Activated gamma-delta T cell (primary cell): ENCODE measurements at places on chromosomes 11 and 22.
A peak's percentile ranks its signal among the peaks of the same experiment; 100 is the strongest.

DNA sequence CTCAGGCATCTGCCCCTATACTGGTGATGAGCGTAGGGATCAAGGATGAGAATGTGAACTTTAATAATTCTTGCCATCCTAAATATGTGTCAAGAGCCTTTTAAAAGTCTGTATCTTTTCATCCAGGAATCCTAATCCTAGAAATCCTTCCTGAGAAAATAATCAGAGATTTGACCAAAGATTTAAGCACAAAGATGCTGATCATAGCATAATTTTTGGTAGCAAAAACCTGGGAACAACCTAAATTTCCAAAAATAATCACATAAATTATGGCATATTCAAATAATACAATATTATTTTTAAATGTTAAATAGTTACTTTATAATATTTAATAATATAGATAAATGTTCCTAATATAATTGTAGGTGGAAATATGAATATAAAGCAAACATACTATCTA lies 76.1 kb downstream of the SERGEF start:
- DNase-seq: no peak

DNA sequence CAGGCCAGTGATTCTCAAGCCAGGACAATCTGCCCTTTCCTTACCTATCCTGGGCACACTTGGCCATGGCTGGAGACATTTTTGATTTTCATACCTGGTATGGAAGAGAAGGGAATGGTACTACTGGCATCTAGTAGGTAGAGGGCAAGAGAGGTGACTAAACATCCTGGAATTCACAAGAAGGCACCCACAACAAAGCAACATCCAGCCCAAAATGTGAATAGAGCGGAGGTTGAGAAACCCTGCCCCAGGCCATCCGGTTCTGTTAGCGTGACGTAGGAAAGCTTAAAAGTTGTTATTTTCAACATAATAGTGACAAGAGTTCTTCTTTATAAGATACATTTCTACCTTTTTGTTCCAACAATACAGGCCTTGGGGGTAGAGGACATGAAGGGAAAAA lies 114.9 kb upstream of the ALX4 start:
- DNase-seq: no peak

GRCh38 chr11:102280245-102280833 lies 36.9 kb upstream of the BIRC3 start:
- no peak for DNase-seq

GRCh38 chr11:22807855-22808570 lies 21.6 kb downstream of the SVIP start:
- DNase-seq: no peak

GRCh38 chr11:114309517-114309916 lies 13.3 kb downstream of the NNMT start:
- no peak for DNase-seq

- DNase-seq: no peak
These were observed 192.6 kb upstream of the NECTIN1 start for GRCh38 chr11:119921571-119921970.

GRCh38 chr11:77302752-77303151 lies 1.3 kb upstream of the GDPD4 start:
- DNase-seq: no peak

- DNase-seq: no peak
These were observed 3.8 kb downstream of the SLC29A2 start for GRCh38 chr11:66367561-66368312.

DNA sequence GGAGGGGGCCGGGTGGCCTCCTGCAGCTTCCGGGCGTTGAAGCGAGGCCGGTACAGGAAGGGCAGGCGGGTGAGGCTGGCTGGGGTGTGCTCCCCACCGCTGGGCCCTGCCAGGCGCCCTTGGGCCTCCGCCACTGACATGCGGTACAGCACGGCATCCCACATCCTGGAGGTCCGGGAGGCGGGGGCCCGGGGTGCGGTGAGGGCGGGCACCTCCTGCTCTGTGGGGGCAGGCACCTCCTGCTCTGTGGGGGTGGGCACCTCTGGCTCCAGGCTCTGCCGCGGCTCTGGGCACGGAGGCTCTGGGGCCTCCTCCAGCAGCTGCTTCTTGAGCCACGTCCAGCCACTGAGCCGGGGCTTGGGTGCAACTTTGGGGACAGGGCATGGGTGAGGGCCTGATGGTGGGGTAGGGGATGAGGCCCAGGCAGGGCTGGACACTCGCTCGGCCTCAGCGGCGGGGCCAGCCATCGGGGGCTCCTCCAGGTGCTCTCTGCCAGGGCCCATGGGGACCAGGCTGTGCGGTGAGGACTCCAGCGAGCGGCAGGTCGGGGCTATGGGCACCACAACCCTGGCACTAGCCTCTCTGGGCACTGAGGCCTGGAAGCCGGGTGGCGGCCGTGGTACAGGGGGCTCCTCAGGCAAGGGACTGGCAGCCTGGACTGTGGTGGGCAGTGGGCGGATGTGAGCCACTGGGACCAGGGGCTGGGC lies 2.3 kb downstream of the PRR33 start:
- peak; percentile 78 for DNase-seq

GRCh38 chr11:124586238-124586860 lies 16.6 kb downstream of the OR8A1 start:
- DNase-seq: no peak
